Natural killer cell treated with Interleukin-12 subunit alpha and Interleukin-12 subunit beta and Interleukin-15 and Interleukin-18, amount 100 ng/mL, for 72 hours (primary cell): ENCODE measurements at places on chromosomes 12 and 14. TPM values are rescaled to one million over a fixed set of nuclear protein-coding genes. Genes with fewer than 3 reads are reported as not detected.
A peak's percentile ranks its signal among the peaks of the same experiment; 100 is the strongest.

DNA sequence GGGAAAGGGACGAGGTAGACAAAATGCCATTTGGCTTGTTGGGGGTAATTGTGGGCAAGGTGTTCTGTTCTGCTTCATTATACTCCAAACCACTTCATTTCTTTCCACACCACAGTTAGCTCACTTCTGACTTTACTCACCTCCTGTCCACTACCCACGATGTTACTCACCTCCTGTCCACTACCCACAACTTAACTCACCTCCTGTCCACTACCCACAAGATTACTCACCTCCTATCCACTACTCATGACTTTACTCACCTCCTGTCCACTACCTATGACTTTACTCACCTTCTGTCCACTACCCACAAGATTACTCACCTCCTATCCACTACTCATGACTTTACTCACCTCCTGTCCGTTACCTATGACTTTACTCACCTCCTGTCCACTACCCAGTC, 10.1 kb upstream of the TWF1 start:
- no peak for DNase-seq

- no peak for DNase-seq
Measured at GRCh38 chr12:49867570-49868341, 24.9 kb upstream of the BCDIN3D start.

Gene TAS2R19
- 11.7 TPM for total RNA-seq

Gene ANKRD33
- total RNA-seq, result not detected

DNA sequence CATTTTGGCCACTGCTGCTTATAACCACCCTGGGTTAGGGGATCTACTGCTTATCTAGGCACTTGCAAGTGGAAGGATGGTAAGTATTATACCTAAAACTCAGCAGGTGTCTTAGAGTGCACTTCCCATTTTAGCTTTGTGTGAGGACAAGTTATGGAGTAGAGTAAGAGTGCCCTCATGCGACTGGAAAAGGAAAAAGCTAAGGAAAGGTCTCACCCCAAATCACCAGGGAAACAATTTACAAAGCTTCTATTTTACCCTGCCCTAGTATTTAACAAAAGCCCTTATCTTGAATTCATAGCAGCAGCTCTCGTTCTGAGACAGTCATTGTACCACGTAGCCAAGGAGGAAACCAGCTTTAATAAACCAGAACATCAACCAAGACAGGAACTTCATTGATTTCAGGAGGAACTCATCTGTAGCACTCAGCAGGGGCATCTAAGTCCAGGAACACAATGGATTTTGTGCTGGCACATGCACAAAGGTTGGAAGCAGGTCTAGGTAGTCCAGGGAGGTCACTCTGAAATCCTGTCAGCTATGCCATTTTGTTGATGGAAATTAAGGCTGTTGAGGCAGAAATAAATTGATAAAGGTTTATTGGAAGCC, 2.9 kb downstream of the RDH12 start:
- no peak for DNase-seq

Gene DBX2
- not detected for total RNA-seq

DNA sequence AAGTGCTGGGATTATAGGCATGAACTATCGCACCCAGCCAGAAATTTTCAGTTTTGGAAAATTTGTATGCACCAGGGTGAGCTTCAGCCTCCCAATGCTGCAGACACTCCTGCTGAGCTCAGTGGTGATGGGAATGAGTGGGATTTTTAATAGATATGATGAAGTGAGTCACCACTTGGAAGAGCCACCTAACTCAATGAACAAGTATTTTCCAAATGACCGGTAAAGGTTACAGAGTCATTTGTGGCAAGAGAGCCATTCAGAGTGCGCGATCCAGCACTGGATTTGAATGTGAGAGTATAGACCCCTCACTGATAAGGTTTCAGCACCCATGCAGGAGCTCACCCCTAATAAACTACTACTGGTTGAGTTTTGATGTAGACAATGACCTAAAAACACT, 100.7 kb downstream of the PPP2R5C start:
- no peak for DNase-seq

- DNase-seq, result no peak
Measured at GRCh38 chr12:30902001-30902400, 24.5 kb upstream of the TSPAN11 start.

- DNase-seq, result peak; percentile 87
Measured at GRCh38 chr12:45729233-45730083, at the start of gene ARID2. TSS of gene ARID2 (plus strand) at chr12:45729706. CDS start at chr12:45729837, 131 bp downstream.

DNA sequence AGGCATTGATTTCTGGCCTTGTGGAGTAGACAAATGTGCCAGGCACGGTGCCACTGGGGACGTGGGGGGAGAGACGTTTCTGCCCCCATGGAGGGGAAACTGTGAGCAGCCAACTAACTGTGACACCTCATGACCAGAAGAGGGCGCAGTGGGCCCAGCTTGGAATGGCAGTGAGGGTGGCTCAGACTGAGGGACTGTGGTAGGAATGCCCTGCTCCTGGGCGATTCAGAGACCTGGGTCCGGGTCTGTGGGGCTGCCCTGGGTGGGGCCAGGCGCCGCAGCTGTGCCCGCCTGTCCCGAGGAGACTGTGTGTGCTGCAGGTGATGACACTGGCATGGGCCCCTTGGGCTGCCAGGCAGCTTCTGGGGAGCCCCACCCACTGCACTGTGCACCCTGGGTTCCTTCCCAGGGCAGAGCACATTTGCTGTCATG, 60.6 kb downstream of the SLC25A47 start:
- DNase-seq, result peak; percentile 80

- DNase-seq, result no peak
Measured at GRCh38 chr12:93818488-93819049, 141.4 kb downstream of the CRADD start.

Gene SLCO1A2
- not detected for total RNA-seq

Gene WNT5B
- total RNA-seq, result 0.47 TPM

DNA sequence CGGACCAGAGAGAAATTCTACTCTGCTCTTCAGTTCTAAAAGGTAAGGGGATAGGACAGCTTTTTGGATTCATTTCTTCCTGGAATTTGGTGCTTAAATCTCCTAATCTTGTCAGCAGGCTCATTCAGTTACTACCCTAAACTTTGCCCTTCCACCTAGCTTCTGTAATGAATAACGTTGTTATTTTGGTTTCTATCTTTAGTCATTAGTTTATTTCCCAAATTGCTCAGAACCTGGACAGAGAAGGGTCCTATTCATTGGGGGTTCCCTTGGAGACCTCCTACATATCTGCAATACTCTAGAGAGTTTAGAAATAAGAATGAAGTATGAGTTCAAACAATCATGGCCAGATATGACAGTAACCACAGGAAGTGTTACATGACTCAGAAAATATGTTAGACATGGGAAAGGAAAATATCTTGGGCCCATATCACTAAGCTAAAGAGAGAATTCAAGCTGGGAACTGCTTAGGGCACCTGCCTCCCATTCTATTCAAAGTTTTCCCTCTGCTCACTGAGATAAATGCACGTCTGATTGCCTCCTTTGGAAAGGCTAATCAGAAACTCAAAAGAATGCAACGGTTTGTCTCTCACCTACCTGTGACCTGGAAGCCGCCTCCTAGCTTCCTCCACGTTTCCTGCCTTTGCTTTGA, 87.9 kb downstream of the GAS2L3 start:
- DNase-seq, result no peak

- DNase-seq, result no peak
Measured at GRCh38 chr14:68807148-68807600, 14.3 kb upstream of the ZFP36L1 start.

Gene WSCD2
- not detected for total RNA-seq

DNA sequence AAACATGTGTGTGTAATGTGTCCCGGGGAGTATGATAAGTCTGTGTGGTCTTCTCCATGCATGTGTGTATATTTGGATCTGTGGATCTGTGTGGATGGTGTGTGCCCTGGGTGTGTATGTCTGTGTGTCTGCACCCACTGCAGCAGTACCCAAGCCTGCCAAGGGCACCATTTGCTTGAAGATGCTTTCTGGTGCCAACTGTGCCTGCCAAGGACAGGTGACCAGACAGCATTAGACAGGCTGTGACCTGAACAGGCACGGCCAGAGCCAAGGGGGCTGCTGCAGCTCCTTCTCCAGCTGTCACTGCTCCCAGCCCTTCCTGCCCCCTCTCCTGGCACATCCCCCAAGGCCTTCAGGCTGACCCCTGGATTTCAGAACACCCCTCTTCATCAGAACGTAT, 35.0 kb downstream of the DTX1 start:
- no peak for DNase-seq

Gene EML5
- 4.0 TPM for total RNA-seq
